Hematopoietic multipotent progenitor cell treated with erythropoietin and hydrocortisone succinate and interleukin-3 and kit ligand, for 6 days (in vitro differentiated cells): ENCODE measurements at places on chromosomes 4 and X.

DNA sequence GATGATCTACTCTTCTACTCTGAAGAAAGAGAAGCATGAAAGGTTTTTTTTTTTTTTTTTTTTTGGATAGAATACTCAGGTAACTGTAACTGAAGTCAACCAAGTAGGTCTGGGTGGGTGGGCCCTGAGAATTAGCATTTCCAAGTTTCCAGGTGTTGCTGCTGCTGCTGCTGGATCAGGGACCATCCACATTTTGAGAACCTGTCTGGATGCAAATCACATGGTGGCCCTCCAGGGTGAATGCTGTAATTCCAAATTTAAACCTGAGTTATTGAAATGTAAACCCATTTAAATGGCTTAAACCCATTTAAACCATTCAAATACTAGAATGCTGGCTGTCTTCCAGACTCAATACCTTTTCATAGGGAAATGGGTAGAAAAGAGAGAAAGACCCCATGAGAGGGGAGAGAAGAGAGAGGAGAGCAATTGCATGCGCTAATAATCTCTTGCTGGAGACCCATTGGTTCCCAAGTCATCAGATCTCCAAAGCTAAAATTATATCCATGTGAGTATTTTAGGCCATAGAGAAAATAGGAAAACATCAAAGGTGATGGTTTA lies 17.6 kb downstream of the SUPT20HL1 start:
- no peak for DNase-seq

GRCh38 chr4:75919920-75920319 lies 17.7 kb upstream of the PPEF2 start:
- DNase-seq: no peak

DNA sequence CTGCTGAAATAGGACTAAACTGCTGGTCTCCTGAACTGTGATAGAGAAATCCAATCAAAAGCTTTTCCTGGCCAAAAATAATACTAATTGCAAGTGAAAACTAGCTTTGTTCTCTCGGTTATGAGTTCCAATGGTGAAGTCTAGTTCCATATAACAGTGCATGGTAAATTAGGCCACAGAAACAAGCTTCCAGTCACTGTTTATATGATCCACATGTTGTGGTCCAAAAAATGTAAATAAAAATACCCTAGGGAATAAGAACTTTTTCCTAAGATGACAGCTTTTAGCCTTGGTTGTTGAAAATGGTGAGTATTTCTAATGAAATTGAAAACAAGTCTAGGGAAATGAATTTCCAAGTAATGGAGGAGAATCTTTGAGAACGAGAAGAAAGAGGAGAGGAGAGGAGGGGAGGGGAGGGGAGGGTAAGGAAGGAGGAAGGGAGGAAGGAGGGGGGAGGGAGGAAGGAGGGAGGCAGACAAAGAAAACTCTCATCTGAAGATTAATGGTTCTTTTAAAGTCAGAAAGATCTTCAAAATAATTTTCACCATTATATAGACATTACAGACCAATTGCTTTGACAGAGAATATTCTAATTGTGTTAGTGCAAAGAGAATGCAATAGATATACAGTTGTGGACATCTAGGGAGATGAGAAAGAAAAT lies 26.1 kb downstream of the PALLD start:
- no peak for DNase-seq

DNA sequence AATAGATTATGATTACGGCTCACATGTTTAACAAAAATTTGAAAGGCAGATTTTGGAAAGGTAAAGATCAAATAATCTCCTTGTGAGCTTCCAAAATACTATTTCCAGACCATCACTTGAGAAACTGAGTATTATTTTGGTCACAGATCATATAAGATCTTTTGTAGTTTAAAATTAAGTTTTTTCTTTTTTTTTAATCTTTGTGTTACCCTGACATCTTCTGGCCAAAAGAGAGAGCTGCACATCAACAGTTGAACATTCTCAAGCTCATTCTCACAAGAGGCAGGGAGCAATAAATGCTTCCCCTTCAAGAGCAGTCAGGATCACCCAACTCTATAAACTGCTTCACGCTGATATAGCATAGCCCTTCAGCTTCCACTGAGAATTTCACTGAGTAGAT lies 15.9 kb downstream of the TMEM192 start:
- peak; percentile 55 for DNase-seq

DNA sequence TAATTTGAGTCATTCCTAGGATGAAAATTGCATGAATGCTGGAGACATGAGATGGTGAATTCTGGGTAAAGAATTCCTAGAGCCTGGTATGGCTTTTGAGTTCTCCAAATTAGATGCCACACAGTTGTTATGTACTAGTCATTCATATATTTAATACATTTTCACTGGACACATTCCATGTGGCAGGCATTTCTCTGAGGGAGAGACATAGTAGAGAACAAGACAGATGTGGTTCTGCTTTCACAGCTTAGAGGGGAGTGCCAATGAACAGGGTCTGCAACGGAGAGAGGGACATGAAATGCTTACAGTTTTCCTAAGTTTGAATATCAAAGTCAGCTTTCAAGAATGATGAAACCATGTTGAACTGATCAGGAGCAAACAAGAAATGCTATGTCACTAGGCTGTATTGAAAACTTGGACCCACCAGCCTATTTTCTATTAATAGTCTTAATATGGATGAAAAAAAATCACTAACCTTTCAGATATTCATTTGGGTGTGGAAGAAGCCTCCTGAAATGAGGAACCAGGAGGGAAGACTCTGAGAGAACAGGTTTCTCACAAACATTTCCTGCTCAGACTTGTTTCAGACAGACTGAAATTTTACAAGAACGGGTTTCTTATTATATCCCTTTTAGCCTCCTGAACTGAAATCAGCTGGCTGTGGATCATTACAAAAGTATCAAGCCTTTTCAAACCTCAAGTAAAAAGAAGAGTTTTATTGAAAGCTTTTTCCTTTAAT lies 276.0 kb upstream of the TET2 start:
- DNase-seq: no peak

GRCh38 chr4:95517576-95518345 lies 31.0 kb downstream of the UNC5C start:
- DNase-seq: no peak

GRCh38 chr4:120672076-120672475 lies 250.4 kb downstream of the PRDM5 start:
- DNase-seq: no peak

GRCh38 chrX:20481632-20482031 lies 214.9 kb upstream of the RPS6KA3 start:
- DNase-seq: no peak

DNA sequence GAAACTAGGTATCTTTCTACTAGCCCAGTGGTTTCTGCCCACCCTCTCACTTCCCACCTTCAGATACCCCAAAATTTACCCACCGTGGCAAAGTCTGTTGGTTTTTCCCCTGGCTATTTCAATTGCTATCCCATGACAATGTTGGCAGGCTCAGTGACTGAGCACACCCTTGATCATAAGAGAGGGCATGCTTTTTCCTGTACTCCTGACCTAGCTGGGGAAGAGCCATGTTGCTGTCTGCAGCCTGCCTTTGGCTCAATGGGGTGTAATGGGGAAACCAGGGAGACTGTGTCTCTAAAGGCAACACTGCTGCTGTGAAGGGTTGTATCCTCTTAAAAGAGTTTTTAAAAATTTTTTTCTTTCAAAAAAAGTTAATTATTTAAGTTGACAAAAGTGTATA lies 90.4 kb upstream of the CITED1 start:
- no peak for DNase-seq

- no peak for DNase-seq
Observed at GRCh38 chr4:127284236-127284635, 348.5 kb upstream of the INTU start.

DNA sequence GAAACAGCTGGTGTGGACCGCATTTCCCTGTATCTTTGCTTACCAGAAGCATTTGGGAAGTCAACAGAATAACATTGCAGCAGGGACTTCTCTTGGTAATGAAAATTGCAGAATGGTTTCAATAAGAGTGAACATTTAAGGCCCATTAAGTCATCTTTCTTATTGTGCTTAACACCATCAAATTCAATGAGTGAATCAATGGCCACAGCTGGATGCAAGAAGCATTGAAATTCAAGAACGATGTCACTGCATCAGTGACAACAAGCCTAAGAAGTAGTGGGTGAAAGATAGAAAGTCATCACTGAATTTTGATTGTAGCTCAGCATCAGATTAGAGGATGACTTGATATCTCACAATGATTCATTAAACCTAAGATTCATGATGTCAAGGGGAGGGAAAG lies 93.9 kb upstream of the GPM6A start:
- DNase-seq: no peak

GRCh38 chr4:173415092-173415491 lies 16.2 kb upstream of the SCRG1 start:
- peak; percentile 73 for DNase-seq

DNA sequence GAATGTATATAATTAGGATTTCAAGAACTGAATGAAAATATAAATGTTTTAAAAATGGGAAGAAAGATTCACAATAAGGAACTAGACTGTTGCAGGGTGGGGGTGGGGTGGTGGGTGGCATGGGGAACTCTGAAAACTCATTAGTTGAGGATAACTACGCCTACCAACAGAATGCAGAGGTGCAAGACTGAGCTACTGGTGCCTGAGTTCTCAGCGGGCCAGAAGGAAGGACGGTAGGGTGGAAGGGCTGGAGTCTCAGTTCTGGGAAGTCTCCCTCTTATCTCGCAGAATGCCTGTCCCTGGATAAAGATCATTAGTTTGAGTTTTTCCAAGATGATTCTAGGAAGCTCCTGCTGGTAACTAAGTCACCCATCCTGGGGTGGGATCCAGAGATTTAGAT lies 1.3 kb upstream of the SOD3 start:
- no peak for DNase-seq

DNA sequence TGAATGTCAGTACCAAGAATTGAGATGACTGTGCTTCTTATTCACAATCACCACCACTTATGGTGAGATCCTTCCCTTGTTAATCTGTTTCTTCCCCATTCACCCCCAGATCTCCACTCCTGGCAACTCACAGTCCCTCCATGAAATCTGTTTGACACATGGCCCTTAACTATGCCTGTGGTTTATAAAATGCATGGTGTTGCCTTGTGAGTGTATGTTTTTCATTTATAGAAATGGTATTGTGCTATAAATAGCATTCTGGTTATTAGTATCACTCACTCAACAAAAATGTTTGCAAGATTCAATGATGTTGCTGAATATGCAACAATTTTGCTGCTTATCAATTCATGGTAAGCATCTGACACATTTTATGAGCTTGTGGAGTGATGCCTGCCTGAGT lies 131.0 kb downstream of the PRKX start:
- DNase-seq: no peak

- no peak for DNase-seq
Observed at GRCh38 chr4:91220315-91220714, 1083.5 kb upstream of the GRID2 start.

GRCh38 chr4:141035920-141036319 lies 97.3 kb downstream of the RNF150 start:
- no peak for DNase-seq

DNA sequence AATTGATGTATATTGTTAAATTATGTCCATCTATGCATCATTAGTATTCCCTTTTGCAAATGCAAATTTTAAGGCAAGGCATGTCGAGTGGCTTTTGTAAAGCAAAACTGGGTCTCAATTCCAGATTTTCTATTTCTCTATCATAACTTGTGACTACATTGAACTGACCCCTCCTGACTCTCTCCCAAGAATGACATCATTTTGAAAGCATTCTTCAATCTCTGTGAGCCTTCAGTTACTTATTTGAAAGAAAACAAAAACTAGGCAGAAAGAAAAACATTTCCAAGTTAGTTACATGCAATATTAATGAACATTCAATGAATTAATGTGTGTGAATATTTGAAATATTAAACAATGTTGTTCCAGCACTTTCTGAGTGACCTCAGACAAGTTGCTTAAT lies 314.3 kb upstream of the CLNK start:
- no peak for DNase-seq

DNA sequence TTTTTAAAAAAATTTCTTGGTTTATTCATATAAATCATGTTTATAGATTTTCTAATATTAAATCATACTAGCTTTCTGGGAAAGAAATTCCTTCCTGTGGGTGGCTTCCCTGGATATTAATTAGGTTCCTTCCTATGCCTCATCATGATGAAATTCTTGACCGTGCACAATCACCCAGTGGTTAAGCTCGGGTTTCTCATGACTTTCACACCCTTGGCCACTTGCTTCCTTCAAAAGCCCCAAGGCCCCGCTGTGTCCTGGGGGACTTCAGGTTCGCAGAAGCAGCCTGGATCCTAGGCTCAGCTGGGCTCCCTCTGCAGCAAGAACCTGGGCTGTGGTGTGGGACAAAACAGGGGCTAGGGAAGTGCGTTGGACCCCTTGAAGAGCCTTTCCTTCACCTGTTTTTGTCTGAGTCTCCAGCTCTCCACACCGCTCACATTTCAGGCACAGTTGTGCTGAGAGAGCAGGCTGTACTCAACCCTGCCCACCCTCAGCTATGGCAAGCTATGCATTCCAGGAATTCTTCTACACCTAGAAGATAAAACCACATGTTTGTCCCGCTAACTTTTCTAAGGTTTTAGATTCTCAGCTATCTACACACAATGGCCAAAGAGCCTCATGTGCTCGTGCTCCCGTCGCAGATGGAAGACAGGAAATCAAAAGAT lies 48.9 kb upstream of the TMSB15B start:
- DNase-seq: no peak

GRCh38 chr4:101885574-101885973 lies 95.0 kb downstream of the BANK1 start:
- DNase-seq: peak; percentile 38

GRCh38 chrX:19064175-19064574 lies 58.1 kb downstream of the ADGRG2 start:
- no peak for DNase-seq

DNA sequence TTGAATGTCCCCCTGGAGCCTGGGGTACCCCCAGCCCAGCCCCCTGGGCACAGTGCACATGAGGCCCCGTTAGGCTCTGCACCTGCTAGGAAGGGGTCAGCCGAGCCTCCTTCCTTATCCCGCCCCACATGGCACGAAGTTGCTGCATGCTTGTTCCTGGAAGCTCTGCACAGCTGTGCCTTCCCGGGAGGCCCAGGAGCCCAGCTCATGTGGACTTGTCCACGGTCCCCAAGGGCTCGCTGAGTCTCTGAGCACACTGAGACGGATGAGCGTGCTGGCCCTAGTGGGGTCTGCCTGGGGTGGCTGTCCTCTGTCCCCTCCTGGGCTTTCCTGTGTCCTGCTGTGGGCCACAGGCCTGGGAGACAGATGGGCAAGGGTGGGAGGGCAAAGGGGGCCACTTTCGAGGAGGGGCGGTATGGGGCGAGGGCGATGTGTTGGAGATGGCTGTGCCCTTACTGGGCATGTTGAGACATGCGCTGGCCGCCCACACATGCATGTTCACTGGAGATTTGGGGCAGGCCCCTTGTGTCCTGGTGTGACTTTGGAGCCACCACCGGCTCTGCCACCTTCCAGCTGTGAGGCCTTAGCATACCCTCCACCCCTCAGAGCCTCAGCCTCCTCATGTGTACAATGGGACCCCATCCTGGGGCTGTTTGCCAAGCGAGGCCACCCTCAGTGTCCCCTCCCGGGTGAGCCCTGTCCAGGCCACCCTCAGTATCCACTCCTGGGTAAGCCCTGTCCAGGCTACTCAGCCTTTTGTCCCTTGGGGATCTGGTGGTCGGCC lies 237.6 kb downstream of the AFAP1 start:
- no peak for DNase-seq
